ENCODE measurements at places on chromosomes 2 and 18. TPM values are rescaled to one million over a fixed set of nuclear protein-coding genes. Genes with fewer than 3 reads are reported as not detected.

The ARHGAP15 gene
- not detected for total RNA-seq

The SLC11A1 gene
- total RNA-seq: 0.25 TPM

The AGXT gene
- total RNA-seq: 0.67 TPM

The CIB4 gene
- total RNA-seq: not detected

The RNPEPL1 gene
- 43.5 TPM for total RNA-seq

The MAPK4 gene
- total RNA-seq: 68.9 TPM

The CDKL4 gene
- 0.66 TPM for total RNA-seq

All from cardiac muscle cell (in vitro differentiated cells and primary cell).